Stimulated activated CD4-positive, alpha-beta T cell treated with anti-CD3 and anti-CD28 coated beads, Interleukin-4, amount 100 ng/mL, for 48 hours (primary cell): ENCODE measurements at places on chromosomes 1 and 21.

DNA sequence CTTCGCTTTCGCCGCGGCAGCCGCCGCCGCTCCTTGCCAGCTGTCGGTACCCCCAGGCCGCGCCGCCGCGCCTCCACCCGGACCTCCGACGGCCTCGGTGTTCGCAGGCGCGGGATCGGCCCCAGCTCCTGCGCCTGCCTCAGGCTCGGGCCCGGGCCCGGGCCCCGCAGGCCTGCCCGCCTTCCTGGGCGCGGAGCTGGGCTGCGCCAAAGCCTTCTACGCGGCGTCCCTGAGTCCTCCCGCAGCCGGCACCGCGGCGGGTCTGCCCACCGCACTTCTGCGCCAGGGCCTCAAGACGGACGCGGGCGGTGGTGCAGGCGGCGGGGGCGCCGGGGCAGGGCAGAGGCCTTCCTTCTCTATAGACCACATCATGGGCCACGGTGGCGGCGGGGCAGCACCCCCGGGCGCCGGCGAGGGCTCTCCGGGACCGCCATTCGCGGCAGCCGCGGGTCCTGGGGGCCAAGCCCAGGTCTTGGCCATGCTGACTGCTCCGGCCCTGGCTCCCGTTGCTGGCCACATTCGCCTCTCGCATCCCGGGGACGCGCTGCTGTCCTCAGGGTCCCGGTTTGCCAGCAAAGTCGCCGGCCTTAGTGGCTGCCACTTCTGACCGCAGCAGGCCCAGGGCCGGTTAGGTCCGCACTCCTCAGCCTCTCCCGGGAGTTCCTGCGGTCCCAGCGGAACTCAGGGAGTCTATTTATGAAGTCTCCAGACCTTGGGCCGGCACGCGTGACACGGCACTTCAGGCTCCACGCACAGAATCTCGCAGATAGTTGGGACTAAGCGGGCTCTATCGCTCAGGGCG lies 1.4 kb downstream of the FOXD2 start:
- DNase-seq, result no peak

DNA sequence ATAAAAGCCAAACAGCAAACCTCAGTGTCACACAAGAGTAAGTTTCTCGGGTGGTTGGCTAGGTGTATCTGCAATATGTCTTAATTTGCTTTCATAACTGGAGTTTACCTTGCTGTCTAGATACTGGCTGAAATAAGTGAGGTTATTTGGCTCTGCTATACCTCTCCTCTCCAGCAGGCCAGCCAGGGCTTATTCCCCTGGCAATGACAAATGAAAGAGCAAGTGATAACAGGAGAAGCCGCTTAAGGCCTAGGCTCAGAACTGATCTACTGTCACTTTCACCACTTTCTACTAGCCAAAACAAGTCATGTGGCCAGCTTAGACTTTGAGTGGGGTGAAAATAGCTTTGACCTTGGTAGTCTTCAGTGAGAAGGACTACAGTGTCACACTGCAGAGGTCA lies 4.8 kb upstream of the RPE65 start:
- DNase-seq, result no peak

- peak; percentile 36 for DNase-seq
Measured at GRCh38 chr1:172338295-172338735, 82.2 kb upstream of the C1orf105 start.

- peak; percentile 39 for DNase-seq
Measured at GRCh38 chr21:33268737-33269441, 2.7 kb downstream of the IL10RB start.

DNA sequence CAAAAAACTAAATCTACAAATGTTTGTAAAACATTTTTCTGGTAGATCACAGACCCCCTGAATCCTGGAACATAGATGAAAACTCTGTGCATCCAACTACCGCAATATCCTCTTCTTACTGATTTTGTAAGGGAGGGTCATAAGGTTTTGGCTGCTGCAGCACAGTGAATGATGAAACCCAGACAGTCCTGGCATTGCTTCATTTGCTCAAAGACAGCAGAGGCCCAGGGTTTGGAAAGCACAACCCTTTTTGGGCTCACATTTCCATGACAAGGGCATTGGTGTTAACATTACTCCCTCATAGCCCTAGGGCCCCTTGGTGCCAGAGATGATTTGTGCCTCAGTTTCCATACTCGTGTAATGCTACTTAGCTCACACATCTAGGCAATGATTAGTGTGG lies 51.2 kb downstream of the PLXNA2 start:
- no peak for DNase-seq
